ENCODE measurements at places on chromosomes 2 and 18.

DNA sequence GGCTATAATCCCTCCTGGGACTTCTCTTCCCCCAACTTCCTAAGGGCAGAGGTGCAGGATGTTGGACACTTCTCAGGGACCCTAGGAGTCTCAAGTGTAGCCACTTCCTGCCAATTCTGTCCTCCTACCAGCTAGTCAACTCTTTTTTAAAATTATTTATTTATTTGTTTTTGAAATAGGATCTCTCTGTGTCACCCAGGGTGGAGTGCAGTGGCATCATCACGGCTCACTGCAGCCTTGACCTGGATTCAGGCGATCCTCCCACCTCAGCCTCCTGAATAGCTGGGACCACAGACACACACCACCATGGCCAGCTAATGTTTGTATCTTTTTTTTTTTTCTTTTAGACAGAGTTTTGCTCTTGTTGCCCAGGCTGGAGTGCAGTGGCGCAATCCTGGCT lies 11.5 kb downstream of the SFTPB start:
- no peak for DNase-seq

DNA sequence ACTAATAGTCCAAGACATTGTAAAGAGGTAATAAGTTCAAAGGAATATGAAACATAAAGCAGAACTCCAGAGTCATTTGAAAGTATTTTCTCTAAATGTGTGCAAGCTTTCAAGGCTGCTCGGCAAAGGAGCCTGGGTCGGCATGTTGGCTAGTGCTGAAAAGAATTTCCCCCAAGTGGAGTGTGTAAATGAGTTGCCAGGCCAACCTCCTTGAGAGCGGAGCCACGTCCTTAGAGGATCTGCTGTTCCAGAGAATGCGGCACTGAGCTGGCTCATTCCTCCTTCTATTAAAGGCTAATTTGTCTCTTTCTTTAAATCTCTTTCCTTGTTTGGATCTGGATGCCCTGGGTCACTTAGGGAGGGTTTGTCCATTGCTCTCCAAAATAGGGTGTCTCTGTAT lies 127.5 kb downstream of the RDH14 start:
- no peak for DNase-seq

DNA sequence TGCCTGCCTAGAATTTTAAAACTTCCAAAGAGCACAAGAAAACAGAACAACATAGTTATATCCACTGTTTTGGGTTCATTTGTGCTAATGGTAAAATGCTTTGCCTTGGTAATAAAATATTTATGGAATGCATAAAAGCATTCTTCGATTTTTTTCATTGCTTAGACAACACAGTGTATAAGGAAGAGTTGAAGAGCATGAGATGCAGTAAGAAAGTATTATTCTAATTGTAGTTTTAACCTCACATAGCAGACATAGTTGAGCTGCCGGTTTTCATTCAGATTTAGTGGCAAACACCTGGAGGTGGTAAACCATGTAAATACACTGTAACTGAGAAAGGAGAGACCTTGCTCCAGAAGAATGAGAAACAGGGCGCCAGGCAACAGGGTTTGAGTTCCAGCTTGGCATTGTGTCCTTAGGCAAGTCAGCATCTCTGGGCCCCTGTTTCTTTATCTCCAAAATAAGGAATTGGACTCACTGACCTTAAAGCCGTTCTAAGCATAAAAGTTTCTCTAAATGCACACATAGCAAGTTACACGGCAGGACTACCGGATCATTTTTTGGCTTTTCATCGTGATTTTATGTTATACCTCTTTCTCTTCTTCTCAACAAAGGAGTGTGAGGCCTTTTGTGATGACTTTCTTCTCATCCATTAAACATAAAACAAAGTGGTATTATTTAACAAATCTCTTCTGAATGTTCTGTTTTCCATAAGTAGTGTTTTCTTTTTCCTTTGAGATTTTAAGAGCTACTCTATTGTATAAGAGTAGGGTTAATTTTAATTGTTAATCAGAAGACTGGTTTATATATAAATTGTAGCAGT lies 7.9 kb downstream of the UGP2 start:
- DNase-seq, result no peak

DNA sequence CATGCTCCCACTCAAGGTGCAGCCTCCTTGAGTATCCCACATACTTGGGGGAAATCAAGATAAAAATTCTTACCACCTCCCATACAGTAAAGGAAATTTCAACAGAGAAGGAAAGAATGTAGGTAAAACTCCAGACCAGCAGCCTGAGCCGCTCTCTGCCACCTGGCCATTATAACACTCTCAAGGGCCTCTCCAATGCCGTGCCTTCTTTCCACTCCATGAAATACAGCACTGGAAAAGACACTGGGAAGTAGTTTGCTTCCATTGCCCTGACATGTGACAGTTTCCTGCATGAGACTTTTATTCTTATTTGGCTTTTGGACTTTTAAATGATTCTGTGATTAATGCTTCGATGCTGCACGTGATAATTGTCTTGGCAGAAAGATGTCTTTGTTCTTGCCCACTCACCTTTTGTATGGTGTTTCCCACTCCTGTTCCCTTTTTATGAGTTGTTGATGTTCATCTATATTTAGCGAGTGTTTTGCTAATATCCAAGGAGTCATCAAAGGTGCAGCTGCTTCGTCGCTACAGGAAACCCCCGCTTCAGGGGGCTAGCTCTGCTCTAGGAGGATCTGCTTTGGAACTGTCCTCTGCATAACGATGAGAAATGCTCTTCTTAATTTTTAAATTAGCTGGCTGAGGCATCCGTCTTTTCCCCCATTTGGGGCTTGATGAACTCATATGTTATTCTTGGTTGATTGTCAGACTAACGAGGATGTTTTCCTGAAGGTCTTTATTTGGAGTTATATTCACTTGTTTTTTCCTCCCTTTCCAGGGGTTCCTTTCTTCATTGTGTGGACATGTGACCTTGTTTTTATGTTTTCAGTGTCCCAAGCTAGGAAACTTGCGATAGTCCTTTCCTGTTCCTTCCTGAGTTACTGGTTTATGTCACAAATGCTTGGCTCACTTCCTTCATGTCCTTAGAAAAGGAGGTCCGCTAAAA lies 179.4 kb downstream of the TXNL1 start:
- no peak for DNase-seq

DNA sequence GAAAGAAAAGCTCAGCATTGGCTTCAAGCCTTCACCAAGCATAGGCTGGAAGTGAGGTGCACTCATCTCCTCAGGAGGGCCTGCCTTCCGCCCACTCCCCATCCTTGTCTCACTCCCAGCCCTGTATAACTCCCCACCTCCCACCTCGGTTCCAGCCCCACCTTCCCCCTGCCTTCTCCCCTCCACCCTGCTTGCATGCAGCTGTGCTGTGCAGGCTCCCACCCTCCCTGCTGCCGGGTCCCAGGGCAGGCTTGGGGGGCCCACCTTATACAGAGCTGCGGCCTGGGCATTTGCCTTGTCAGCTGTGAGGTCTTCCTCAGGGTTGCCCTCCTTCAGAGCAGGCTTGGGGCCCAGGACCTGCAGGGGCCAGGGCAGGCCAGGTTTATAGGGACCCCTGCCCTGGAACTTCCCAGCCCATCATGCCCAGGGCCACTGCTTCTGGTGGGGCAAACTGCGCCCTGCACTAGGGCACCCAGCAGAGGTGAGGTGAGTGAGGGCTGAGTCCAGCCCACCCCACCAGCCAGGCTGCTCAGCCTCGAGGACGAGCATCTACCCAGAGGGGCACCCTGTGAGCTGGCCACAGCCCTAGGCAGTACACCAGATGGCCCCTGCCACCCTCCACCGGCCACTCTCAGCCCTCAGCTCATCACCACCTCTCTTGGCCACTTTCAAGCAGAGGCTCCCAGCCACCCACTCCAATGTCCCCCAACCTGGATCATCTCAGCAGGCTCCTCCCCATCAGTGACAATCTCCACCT lies 11.6 kb downstream of the CAPG start:
- DNase-seq, result no peak

- DNase-seq, result no peak
Measured at GRCh38 chr2:226405465-226405864, 394.2 kb downstream of the IRS1 start.

DNA sequence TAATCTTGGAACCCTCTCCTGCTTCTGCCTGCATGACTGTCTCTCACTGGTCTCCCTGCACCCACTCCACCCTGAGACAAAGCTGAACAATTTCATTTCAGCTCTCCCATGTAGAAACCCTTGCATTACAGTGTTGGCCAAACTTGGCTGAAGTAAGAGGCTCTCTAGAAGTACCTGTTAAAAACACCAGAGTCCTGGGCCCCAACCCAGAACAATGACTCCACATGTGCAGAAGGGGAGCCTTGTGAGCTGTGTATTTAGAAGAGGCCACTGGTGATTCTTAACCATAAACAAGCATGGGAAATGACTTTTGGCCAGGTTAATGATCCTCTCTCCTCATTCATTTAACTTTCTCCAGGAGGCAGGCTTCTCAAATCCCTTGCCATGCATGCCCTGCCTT lies 254.8 kb downstream of the SETBP1 start:
- DNase-seq, result no peak

DNA sequence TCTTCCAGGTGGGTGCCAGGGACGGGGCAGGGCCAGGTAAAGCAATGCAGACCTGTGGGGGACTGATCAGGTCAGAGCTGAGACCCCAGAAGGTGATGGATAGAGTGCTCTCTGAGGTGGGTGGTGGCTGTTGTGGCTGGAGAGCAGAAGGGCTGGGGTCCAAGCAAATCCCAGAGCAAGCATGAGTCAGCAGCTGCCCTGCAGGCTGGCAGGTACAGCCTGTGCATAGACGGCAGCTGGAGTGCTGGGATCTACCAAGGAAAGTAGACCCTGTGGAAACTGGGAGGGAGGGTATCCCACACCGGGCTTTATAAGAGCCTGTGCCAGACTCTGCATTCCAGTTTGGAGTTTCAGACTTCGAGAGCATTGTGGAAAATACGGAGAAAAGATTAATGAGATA lies 663 bp downstream of the TRIM54 start:
- DNase-seq, result no peak

DNA sequence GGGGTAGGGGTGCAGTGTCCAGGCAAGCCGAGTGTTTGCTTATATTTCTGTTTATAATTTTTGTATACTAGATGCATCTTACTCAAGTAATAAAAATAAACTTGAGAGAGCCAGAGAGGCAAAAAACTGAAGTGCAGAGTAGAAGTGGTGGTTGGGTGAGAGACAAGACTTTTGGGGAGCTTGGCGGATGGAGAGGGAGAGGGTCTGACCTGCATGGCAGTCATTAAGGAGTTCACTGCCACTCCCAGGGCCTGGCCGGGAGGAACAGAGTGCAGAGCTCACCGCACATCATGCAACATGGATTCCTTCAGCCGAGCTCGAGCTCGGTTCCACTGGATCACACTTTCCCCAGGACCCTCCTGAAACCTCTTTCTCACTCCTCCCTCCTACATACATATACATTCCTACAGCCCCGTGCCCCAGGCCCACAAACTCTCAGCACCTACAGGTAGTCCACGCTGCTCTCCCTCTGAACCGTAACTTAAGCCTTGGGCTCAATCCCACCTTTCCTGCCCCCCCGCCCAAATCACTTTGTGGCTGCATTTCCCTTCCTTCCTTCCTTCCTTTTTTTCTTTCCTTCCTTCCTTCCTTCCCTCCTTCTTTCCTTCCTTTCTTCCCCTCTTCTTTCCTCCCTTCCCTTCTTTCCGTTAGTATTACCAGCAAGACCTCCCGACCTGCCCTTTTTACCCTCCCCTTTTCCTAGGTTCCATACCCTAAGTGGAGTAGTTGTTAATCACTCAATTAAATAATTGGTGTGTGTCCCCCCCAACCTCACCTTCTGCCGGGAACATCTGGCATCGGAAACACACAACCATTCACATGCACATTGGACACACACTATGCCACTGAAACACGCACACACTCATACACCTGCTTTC lies 37.1 kb upstream of the ATP6V1B1 start:
- DNase-seq, result no peak

GRCh38 chr2:68853035-68853434 lies 18.2 kb downstream of the BMP10 start:
- DNase-seq, result no peak

- DNase-seq, result no peak
Measured at GRCh38 chr2:71620851-71621251, 167.5 kb downstream of the DYSF start.

DNA sequence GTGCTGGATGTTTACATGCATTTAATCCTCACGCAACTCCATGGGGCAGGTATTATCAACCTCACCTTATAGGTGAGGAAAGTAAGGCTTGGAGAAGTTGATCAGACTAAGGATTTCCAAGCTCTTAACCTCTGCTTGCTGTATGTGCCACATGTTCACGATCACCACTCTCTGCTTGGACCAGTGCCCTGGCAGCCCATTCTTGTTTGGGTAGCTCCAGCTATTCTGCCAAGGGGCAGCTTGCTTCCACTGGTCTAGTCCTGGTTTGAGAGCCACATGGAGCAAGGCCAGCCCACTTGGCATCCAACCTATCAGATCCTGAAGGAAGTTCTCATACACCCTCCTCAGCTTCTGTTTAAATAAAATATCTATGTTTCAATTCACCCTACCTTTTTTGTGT lies 14.3 kb downstream of the PLB1 start:
- no peak for DNase-seq

- DNase-seq, result no peak
Measured at GRCh38 chr2:143255086-143255485, 125.9 kb downstream of the ARHGAP15 start.

- no peak for DNase-seq
Measured at GRCh38 chr18:64127172-64127571, 21.7 kb downstream of the LINC00305 start.

DNA sequence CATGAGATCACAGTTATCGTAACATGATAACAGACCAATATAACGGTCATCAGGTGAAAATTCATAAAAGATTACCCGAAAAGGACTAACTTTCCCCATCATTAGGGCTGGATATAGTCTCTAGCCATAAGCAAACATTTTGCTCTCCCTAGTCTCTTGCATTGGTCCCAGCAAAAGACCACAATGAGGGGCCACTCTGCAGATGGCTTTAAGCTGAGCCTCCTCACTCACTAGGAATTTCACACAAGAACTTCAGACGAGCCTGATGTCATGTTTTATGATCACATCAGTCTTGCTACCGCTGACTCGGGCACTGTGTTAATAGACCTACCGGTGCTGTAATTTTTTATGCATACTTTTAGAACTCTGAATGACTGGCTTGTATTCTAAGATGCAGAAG lies 35.2 kb downstream of the STK17B start:
- DNase-seq, result no peak

- no peak for DNase-seq
Measured at GRCh38 chr2:200081236-200081635, 125.9 kb downstream of the MAIP1 start.

DNA sequence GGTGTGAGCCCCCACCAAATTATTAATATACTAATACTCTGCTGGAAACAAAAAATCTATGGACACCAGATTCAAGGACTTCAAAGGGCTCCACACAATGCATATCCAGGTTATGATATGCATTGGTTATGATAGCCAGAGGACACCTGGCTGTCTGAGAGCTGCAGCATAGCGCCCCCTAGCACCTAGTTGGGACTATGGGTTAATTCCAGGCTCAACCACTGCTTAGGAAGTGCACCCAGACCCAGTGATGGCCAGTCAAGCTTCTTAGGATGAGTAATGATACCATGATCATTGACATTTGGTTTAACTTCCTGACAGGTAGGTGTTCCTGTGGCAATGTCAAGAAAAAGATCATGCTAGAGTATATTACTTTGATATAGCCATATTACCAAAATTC lies 3.8 kb upstream of the FRZB start:
- no peak for DNase-seq

GRCh38 chr18:67731851-67732250 lies 215.3 kb upstream of the DSEL start:
- DNase-seq, result no peak

GRCh38 chr18:29459972-29460371 lies 1283.0 kb upstream of the CDH2 start:
- DNase-seq, result no peak

- DNase-seq, result no peak
Measured at GRCh38 chr2:98504381-98505109, 59.9 kb downstream of the INPP4A start.

GRCh38 chr18:39959839-39960238 lies 1995.2 kb upstream of the PIK3C3 start:
- no peak for DNase-seq

GRCh38 chr2:29166242-29167039 lies 51.2 kb downstream of the CLIP4 start:
- DNase-seq, result no peak

All from smooth muscle cell of the brain vasculature (primary cell).